ENCODE measurements at places on chromosomes 12 and 14.
A peak's percentile ranks its signal among the peaks of the same experiment; 100 is the strongest.

GRCh38 chr14:94099006-94099405 is 11.5 kb upstream of the IFI27 start:
- DNase-seq, result peak; percentile 69

GRCh38 chr12:64034901-64035576 is 187.1 kb downstream of the KICS2 start:
- no peak for DNase-seq

DNA sequence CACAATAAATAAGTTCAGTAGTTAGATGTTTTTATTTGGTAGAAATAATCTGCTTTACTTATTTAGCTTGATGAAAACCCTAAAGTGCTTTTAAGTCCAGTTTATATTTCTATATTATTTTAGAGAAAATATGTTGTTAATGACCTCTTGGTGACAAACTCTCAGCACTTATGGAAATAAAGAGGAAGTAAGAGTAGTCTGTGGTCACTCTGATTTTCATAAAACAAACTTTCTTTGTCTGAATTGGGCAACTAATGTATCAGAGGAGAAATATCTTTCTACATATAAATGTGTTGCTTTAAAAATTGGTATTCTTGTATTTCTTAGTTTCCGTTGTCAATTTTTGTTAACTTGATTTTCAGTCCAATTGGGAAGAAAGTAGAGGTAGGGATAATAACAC is 878.9 kb upstream of the SEL1L start:
- DNase-seq, result no peak

DNA sequence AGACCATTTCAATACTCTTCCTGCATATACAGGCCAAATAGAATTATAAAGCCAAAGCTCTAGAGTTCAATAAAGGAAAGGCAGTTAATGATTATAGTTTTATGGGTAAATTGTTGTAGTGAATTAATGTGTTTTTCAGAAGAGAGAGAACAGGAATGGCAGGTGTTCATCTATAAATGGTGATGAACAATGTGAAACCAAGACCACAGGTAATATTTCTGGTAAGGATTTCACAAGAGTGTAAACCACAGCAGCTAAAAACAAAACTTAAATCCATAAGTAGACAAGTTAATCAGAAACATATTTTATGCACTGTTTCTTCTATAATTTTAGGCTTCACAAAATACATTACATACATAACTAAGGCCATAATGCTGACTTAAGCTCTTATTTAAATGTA is 204.4 kb downstream of the SYT1 start:
- DNase-seq, result no peak

DNA sequence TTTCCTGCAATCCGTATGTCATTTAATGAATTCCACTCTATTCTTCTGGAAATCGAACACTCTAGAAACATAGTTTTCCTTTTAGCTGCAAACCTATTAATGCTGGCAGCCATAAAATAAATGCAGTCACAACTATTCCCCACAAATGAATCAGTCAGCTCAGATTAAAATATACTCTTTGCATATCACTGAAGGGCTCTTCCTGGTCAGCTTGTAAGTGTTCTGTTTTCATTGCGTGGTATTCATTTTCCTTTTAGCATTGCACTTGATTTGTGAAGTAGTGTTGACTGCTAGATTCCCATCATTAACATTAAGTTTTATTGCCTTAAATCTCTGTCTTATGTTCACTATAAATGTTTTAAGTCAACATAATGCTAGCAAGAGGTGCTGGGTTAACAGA is 685.9 kb downstream of the DIO2 start:
- no peak for DNase-seq

- DNase-seq, result peak; percentile 13
These were observed 15.5 kb downstream of the EMP1 start for GRCh38 chr12:13211859-13212664.

GRCh38 chr12:6396031-6396430 is 12.1 kb downstream of the LTBR start:
- DNase-seq, result no peak

DNA sequence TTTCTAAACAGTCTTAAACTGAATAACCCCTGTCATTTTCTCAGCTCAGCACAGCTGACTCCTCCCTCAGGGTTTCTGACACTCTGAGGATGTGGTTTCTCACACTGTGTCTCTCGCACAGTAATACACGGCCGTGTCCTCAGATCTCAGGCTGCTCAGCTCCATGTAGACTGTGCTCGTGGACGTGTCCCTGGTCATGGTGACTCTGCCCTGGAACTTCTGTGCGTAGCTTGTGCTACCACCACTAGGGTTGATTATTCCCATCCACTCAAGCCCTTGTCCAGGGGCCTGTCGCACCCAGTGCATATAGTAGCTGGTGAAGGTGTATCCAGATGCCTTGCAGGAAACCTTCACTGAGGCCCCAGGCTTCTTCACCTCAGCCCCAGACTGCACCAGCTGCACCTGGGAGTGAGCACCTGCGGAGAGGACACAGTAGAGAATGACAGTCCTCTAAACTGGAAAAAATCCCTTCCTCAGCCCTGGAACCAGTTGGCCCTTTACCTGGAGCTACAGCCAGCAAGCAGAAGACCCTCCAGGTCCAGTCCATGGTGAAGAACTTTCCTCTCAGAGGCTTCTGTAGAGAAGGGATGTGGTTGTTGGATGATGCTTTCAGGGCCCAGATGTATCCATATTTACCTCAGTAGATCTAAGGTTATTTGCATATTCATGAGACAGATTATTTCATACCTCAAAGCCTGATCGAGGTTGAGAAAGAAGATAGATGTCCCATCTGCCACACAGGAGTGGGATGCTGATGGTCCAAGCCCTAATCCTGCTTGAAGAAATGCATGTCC is 984.8 kb downstream of the TMEM121 start:
- DNase-seq, result no peak

GRCh38 chr14:51836417-51836816 is 24.0 kb upstream of the GNG2 start:
- DNase-seq, result no peak

- no peak for DNase-seq
These were observed 8.8 kb downstream of the DENND5B start for GRCh38 chr12:31582155-31582554.

DNA sequence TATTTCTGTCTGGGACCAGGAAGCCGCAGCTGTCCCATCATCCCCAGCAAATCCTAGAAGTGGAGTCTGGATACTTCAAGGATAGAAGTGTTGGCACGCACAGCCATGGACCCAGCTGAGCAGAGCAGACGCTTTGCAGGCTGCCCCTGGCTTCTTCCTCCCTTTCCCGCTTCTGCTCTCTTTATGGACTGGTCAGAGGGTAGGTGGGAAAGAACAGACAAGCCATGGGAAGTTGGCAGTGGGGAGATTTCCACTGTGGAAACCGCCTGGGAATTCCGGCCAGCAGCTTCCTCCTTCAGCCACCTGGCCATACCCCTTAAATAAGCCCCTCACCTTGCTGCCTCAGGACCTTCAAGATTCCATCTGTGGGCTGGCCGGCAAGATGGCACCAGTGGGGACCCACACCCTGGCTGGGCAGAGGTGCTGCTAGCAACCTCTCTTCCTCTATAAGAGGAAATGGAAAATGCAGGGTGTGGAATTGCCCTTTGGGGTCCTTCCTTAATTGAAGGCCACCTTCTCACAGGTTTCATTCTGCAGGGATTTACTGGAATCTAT is 20.6 kb downstream of the OTUB2 start:
- DNase-seq, result no peak

DNA sequence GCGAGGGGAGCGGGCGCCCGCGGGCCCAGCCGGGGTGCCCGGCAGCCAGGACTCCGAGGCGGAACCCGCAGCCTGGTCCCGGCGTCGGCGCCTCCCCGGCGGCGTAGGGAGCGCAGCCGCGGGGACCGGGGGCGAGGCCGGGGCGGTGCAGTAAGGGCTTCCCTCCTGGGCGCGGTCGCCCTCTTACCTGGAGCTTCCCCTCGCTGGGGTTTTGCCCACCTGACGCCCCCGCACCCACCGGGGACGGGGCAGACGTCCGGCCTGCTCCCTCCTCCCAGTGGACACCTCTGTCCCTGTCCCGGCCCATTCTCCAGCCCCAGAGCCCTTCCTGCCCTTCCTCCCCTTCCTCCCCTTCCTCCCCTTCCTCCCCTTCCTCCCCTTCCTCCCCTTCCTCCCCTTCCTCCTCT is 413 bp upstream of the TUBA1C start:
- no peak for DNase-seq

DNA sequence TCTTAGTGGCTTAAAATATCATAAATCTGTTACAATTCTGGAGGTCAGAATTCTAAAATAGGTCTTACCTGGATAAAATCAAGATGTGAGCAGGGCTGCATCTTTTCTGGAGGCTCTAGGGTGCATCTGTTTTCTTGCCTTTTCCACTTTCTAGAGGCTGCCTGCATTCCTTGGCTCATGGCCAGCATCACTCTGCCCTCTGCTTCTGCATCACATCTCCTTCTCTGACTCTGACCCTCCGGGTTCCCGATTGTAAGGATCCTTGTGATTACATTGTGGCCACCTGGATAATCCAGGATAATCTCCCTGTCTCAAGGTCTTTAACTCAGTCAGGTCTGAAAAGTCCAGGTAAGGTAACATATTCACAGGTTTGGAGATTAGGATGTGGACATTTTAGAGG is 11.0 kb upstream of the BMP4 start:
- no peak for DNase-seq

GRCh38 chr12:11862798-11863197 is 207.9 kb upstream of the BCL2L14 start:
- no peak for DNase-seq

DNA sequence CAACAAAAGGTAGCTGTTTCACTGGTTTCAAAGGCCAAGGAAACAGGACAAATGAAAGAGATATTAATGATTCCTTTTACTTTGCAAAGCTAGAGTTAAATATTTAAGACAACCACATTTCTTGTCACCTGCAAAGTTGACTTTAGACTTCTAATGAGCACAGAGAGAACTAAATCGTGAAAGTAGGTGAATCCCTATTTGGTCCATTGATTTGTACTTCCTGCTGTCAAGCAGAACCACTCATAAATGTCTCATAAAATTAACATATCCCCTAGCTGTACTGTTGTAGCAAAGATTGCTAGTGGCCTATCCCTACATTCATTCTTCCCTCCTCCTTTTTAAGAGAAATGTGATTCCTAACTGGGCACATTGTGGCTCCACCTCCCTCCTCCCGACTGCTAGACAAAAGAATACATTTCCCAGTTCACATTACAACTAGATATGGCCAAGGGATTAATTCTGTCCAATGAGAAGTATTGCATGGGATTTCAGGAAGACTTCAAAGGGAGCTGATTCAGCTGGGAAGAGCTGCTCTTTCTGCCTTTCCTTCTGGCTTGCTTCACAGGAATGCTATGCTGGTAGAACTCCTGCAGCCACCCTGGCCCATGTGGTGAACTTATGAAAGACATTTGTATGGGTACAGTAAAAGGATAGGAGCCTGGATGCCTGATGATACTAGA is 227.5 kb upstream of the ABCD2 start:
- DNase-seq, result no peak

DNA sequence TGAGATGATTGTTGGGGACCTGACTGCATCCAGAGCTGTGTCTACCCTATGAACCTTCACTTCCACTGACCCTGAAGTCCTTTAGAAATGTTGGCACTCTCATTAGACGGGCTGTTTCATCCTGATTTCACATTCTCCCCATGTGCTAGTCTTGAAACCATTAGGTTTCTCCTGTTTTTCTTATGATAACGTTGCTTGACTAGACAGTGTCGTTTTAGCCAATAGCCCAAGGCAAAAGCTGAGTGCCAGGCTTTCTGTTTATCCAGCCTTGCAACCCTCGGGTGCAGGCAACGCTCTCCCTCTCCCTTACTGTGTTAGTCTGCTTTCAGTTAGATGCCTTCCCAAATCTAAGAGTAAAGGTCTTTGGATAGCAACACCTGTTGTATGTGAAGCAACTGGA is 30.1 kb downstream of the DACT1 start:
- no peak for DNase-seq

DNA sequence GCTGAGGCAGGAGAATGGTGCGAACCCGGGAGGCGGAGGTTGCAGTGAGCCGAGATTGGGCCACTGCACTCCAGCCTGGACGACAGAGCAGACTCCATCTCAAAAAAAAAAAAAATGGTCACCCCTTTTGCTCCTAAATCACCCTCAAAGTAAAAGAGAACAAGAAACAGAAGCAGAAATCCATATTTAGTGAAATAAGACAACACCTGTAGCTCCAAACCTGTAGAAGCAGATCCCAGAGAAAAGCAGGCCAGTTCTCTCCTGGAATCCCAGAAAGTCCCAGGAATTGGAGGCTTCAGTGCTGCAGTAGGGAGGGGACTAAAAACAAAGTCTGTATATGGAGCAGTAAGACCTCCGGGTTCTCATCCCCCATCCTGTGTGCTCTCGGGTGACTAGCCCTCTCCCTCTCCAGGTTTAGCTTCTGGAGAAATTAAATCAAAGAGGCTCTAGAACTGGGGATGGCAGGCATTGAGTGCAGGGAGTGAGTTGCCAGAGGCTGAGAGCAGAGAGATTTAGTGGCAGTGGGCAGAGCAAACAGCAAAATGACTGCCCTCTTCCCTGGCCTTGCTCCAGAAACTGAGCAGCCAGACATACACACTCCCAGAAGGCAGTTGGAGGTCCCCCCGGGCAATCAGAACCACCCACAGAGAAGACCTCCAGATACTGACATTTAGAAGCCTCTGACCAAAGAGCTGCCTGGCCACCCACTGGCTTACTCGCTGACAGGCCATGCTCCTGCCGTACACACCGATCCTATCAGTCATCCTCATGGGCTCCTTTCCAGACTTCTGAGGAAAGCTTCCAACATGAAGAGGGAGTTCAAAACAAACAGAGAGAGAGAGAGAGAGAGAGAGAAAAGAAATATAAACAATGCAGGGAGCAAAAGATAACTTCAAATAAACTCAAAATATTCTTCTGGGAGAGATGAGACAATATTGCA is 6.3 kb upstream of the MLXIP start:
- DNase-seq, result no peak

- DNase-seq, result peak; percentile 71
These were observed 30.9 kb upstream of the TUBA1C start for GRCh38 chr12:49233842-49234526.

DNA sequence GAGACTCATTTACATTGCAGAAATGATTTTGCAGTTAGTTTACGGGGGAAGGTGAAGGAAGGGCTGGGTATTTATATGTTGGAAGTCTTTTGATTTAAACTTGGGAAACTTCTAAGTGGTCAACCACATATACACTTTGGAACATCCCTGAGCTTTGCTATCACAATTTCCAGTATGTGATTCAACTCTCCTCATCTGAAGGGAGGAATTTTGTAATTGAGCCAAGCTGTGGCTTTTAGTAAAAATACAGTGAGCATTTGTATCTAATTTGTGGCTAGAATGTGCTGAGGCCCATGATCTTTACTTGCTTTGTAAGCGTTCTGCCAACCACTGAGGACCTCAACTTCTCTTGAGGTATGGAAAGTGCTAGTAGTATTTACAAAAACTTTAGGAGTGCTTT is 235.0 kb upstream of the PDZRN4 start:
- no peak for DNase-seq

GRCh38 chr12:117513353-117513752 is 151.9 kb upstream of the NOS1 start:
- DNase-seq, result no peak

GRCh38 chr12:127928615-127929571 is 338.1 kb upstream of the TMEM132C start:
- no peak for DNase-seq

GRCh38 chr14:85454226-85454813 is 75.6 kb upstream of the FLRT2 start:
- no peak for DNase-seq

GRCh38 chr12:3204730-3205531 is 127.8 kb downstream of the TSPAN9 start:
- DNase-seq, result no peak

- DNase-seq, result no peak
These were observed 67.9 kb upstream of the PLXNC1 start for GRCh38 chr12:94080341-94081009.

- DNase-seq, result peak; percentile 35
These were observed 17.0 kb downstream of the RHOF start for GRCh38 chr12:121776190-121777098.

GRCh38 chr14:34275078-34275477 is 187.0 kb downstream of the SPTSSA start:
- no peak for DNase-seq
